ENCODE measurements at places on chromosomes 7 and 10.

DNA sequence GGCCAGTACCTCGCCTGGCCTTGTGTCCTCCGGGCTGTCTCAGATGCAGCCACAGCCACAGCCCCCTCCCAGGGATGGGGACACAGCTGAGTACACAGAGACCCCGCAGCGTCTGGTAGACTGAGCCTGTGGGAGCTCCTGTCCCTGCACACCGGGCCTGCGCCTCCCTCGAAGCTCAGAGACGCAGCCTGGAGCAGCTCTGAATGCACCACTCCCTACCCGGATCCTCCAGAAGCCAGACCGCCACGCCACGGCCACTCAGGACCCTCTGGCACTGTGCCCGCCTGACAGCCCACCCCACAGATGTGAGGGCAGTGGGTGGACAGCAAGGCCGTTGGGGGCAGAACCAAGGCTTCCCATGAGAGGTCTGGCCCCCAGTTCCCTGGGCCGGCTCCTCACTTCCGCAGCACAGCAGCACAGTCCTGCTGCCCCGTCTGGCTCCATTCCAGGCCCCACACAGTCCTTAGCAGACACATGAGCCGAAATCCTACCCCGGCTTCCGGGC, 40.8 kb downstream of the PAPOLB start:
- DNase-seq: no peak

GRCh38 chr7:45609180-45609579, 35.0 kb downstream of the ADCY1 start:
- DNase-seq: no peak

DNA sequence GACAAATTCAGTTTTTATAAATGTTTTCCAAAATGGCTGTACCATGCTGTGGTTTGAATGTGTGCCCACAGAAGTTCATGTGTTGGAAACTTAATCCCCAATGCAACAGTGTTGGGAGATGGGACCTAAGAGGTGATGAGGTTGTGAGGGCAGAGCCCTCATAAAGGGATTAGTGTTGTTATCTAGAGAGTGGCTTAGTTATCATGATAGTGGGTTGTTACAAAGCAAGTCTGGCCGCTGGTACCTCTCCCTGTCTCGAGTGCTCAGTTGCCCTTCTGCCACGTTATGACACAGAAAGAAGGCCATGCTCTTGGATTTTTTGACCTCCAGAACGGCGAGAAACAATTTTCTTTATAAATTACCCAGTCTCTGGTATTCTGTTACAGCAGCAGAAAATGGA, 119.0 kb downstream of the BTAF1 start:
- DNase-seq: no peak

GRCh38 chr10:70613941-70614340, 11.4 kb upstream of the PRF1 start:
- no peak for DNase-seq

GRCh38 chr7:46738796-46739195, 817.7 kb upstream of the IGFBP3 start:
- no peak for DNase-seq

- DNase-seq: no peak
Measured at GRCh38 chr7:42254217-42254616, 17.2 kb upstream of the GLI3 start.

GRCh38 chr10:69405221-69405620, 11.5 kb downstream of the TACR2 start:
- DNase-seq: no peak

GRCh38 chr10:133242611-133243356, 5.1 kb downstream of the VENTX start:
- no peak for DNase-seq

GRCh38 chr7:130421684-130422083, 19.1 kb downstream of the CEP41 start:
- no peak for DNase-seq

- no peak for DNase-seq
Measured at GRCh38 chr7:4774658-4775249, 669 bp upstream of the AP5Z1 start.

DNA sequence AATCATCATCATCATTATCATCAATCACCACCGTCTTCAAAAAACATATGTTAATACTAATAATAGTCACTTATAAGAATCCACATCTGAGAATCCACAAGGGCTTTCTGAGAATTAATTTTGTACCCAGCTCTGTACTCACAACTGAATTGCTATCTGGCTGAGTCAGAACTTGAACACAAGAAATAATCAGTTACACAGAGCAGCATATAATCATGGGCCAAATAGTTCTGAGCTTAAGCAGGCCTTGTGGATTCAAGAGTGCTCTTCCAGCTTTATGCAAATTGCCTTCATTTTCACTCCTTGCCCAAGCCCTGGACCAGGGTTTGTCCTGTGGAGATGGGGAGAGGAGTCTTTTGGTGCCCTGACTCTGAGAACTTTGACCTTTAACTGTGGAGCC, 304.5 kb downstream of the ZNF248 start:
- no peak for DNase-seq

GRCh38 chr10:54133203-54133602, 667.8 kb downstream of the PCDH15 start:
- no peak for DNase-seq

GRCh38 chr7:17347401-17347800, 48.9 kb downstream of the AHR start:
- DNase-seq: no peak

- DNase-seq: no peak
Measured at GRCh38 chr7:48173313-48173712, 2.1 kb downstream of the ABCA13 start.

DNA sequence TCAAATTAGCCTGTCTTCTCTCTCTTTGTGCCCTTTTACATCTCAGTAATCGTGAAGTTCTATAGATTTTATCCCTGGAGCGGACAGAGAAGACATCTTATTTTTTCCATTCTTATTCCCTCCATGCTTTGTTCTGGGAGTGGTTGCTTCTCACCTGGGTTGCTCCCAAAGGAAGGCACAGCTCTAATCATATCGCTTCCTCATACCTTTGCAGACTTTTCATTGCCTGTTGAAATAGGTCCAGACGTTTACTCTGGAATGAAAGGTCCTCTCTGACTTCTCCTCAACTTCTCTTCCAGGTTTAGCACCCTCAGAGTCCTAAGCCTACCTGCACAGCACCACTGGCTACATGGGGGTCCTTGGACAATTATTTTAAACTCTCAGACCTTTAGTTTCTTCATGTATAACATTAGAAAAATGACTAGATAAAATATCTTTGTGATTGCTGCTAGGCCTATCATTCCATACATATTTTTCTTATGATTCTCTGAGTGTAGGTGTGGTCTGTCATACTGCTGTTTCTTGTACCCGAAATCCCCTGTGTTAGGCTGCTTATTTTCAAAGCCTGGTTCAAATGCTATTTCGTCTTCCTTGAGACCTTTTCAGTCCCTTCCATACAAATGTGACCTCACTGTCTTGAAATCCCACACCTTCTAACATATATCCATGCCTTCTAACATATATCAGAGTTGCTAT, 418.1 kb downstream of the GFRA1 start:
- DNase-seq: no peak

GRCh38 chr7:14787551-14787950, 115.0 kb downstream of the DGKB start:
- no peak for DNase-seq

DNA sequence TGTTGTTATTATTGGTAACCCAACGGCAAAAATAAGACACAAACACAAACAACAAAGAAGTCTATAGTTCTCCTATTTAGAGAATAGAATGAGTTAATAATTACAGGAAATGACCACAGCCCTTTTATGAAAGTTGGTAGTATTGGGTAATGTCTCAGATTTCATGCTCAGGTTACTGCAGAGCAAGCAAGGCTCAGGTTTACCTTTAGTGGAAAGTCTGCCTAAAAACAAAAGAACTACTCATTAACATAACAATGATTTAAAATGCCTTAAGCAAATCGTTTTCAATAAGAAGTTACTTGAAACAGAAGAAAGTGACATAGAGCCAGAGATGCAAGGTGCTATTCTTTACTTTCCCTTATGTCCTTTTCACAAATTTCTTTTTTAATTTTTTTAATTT, 441.2 kb downstream of the PLXDC2 start:
- DNase-seq: no peak

DNA sequence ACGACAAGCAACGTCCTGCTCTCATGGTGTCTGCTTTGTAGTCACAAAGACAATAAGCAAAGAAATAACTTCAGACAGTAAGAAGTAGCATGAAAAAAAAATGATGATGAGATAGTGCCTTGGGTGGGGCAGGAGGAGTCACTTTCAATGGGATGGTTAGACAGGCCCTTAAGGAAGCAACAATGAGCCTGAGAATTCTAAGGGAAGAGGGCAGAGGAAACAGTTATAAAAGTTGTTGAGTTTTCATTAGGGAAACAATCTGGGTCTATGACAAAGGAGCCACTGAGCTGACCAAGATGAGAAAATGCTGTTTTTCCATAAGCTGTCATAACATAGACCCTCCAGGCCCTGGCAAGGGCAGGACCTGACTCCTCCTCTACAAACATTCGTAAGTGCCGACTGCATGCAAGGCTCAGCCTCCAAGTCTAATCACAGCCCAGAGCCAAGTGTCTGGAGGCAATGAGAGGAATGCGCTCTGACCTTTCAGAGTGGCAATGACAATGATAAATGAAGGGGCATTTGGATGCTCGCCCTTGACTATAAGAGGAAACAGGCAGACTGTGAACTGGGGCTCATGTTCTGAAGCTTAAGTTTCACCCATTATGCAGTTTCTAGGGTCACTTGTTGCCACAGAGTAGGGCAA, 43.7 kb downstream of the PPP1R3C start:
- DNase-seq: no peak

GRCh38 chr7:157006205-157006747, 4.2 kb downstream of the MNX1 start:
- no peak for DNase-seq

GRCh38 chr7:94401428-94401814, 6.7 kb downstream of the COL1A2 start:
- no peak for DNase-seq

GRCh38 chr10:43971981-43972380, 323.3 kb upstream of the ZNF32 start:
- no peak for DNase-seq

DNA sequence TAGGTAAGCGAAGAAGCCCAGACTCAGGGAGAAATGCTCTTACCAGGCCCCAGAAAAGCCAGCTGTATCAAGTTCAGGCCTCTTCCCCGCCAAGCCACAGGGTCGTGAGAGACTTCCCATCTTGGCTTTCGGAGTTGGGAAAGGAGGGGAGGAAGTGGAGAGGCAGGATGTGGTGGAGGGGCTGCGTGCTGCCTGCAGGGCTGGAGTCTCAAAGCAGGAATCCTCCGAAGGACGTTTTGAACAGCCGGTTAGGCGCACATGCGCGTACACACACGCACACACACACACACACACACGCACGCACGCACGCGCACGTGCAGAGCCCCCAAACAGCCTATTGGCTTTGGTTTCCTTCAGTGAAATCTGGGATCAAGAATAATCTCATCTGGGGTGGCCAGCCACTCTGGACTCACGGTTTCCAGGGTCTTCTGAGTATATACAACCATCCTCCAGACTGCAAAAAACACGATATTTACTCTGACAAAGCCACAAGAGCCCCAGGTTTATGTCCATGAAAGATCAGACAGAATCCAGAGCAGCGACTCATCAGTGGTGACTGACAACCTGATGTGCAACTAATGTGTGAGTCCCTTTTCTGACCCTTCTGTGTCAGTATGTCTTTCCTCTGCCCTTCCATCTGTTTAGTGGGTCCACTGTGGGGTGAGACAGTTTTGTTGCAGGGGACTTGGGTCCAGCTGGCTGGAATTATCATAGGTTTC, 115.0 kb upstream of the ZNF438 start:
- DNase-seq: no peak

DNA sequence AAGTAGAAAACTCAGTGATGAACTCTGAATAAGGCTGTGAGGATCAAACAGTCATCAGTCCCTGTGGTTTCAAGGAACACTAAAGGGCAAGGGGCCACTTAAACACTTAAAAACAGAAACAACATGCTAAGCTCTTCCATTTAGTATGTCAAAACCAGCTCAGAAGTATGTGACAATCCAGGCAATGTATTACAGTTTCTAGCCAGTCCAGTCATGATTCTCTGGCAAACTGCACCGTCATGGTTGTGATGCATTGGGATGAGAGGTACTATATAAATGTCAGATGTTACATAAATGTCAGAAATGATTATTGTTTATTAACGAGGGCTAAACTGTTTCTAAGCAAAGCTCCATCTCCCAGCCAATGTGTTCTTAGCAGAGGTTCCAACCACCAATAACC, 4.7 kb upstream of the CREB5 start:
- no peak for DNase-seq

- no peak for DNase-seq
Measured at GRCh38 chr7:142716596-142716995, 32.7 kb upstream of the PRSS1 start.

GRCh38 chr10:44253769-44254462, 131.0 kb downstream of the CXCL12 start:
- DNase-seq: no peak

- DNase-seq: no peak
Measured at GRCh38 chr7:133191787-133192186, 61.1 kb upstream of the EXOC4 start.

GRCh38 chr7:31056775-31057346, 4.8 kb downstream of the ADCYAP1R1 start:
- no peak for DNase-seq

DNA sequence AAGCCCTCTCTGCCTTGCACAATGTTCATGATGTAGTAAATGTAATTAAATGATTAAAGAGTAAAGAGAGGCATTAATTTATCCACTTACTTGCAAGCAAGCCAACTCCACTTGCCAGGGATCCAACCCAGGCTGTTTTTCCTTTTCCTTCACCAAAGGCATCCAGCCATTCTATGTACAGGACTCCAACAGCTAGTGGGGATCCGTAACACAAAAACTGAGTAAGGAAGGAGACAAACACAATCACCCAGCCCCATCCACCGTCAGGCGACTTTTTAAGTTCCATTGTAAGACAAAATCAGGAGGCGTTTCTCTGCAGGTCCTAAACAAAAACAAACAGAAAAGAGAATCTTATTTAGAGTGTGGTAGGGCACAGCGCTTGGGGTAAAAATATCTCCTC, 25.6 kb downstream of the SLC16A9 start:
- DNase-seq: no peak

- DNase-seq: peak; percentile 71
Measured at GRCh38 chr10:5629303-5630111, 36.9 kb downstream of the ASB13 start.

DNA sequence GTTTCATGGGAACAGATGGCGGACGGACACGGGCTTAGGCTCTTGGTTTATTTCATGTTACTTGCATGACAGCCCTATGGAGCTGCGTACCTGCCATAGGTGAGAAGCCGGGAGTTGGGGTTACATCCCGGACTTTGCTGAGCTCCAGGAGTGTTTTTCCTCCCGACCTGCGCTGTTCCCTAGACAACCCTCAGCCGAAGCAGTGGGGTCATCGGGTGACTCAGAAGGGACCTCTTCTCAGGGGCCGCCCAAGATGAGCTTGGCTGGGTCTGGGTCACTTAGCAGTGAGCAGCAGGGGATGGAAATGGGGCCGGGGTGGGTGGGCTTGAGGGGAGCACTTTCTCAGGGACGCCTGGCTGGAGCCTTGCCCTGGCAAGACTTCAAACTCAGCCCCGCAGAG, 11.9 kb downstream of the CUX1 start:
- no peak for DNase-seq

GRCh38 chr7:85452674-85453073, 265.8 kb upstream of the SEMA3D start:
- DNase-seq: no peak

GRCh38 chr7:142231716-142232115, 26.1 kb downstream of the PRSS58 start:
- no peak for DNase-seq

All from activated gamma-delta T cell treated with anti-CD3 and anti-CD28 coated beads, Interleukin-2, amount 50 U/mL, for 16 hours (primary cell).